Activated T-helper 2 cell treated with anti-CD3 and anti-CD28 coated beads, Interferon-gamma antibody, Interleukin-2, Interleukin-4, amounts not matched to agents 10 μg/mL and 5 μg/mL and 100 μg/mL, durations not matched to agents 14 hours and 24 hours and 36 hours (primary cell): ENCODE measurements at places on chromosomes 16 and 17. TPM values are rescaled to one million over a fixed set of nuclear protein-coding genes. Genes with fewer than 3 reads are reported as not detected.
A peak's percentile ranks its signal among the peaks of the same experiment; 100 is the strongest.

GRCh38 chr17:2181206-2181896 is 122.2 kb downstream of the SMG6 start:
- DNase-seq, result no peak
- peaks cover 52% of the 10 kb centered on the region for H3K36me3 ChIP-seq
- peaks cover 23% of the 10 kb centered on the region for H3K4me1 ChIP-seq
- H3K27ac ChIP-seq, result no peak overlapping the region
- H3K4me3 ChIP-seq, result no peak overlapping the region
- H3K27me3 ChIP-seq, result no peaks in the 10 kb centered on the region

The STH gene
- not detected in 2 replicates for total RNA-seq

The CBLN1 gene
- not detected in 2 replicates for total RNA-seq

The HEATR9 gene
- total RNA-seq, result 0.14 and 0.16 TPM in 2 replicates

- no peak overlapping the region for H3K27ac ChIP-seq
- no peak overlapping the region for H3K4me3 ChIP-seq
- H3K4me1 ChIP-seq, result peaks cover 5% of the 10 kb centered on the region
- DNase-seq, result no peak
- H3K36me3 ChIP-seq, result no peaks in the 10 kb centered on the region
These were observed 140.9 kb downstream of the CCT6B start for GRCh38 chr17:34820248-34820801.

- no peaks in the 10 kb centered on the region for H3K36me3 ChIP-seq
- no peak overlapping the region for H3K4me3 ChIP-seq
- DNase-seq, result no peak
- H3K4me1 ChIP-seq, result no peaks in the 10 kb centered on the region
These were observed 82.0 kb downstream of the MRM1 start for GRCh38 chr17:36683387-36683786.

The SDR42E1 gene
- 3.9 and 4.2 TPM in 2 replicates for total RNA-seq

The CCL17 gene
- total RNA-seq, result 0.37 and 1.3 TPM in 2 replicates

GRCh38 chr16:20484726-20485125 is 33.4 kb downstream of the ACSM2A start:
- H3K27ac ChIP-seq, result no peak overlapping the region
- DNase-seq, result no peak
- H3K36me3 ChIP-seq, result no peaks in the 10 kb centered on the region

DNA sequence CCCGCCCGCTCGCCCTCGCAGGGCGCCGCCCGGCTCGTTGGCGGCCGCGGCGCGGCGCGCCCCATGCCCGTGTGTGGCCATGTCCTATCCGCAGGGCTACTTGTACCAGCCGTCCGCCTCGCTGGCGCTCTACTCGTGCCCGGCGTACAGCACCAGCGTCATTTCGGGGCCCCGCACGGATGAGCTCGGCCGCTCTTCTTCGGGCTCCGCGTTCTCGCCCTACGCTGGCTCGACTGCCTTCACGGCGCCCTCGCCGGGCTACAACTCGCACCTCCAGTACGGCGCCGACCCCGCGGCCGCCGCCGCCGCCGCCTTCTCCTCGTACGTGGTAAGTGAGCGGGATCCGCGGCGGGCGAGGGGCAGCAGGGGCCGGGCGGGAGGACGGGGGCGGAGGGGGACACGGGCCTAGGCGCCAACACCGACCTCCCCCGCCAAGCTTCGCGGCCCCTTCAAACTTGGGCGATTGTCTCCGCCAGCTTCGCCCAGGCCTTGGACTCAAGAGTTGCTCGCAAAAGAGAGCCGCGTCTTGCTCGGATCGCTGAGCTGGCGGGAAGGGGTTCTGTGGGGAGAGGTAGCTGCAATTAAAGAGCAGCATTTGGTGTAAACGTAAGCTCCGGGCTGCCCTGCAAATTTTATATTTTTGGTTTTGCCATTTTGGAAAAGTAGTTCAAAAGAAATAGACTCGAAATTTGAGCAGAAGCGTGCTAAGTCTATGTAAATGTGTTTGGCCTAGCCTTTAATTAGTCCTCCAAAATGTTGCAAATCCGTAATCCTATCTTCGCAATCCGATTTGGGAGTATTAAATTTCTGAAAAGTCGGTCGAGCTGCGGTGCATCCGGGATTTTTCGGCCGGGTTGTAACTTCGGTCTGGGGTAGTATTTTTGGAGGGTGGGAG is 702 bp downstream of the IRX5 start:
- DNase-seq, result peak; percentile 19
- H3K27ac ChIP-seq, result peak overlapping the region; percentile 61
- H3K4me3 ChIP-seq, result peak overlapping the region; percentile 51
- H3K27me3 ChIP-seq, result peaks cover 73% of the 10 kb centered on the region

The TMEM220 gene
- 0.21 and 0.90 TPM in 2 replicates for total RNA-seq

- H3K27me3 ChIP-seq, result peaks cover 48% of the 10 kb centered on the region
- no peak overlapping the region for H3K27ac ChIP-seq
- no peak overlapping the region for H3K4me3 ChIP-seq
- H3K4me1 ChIP-seq, result no peaks in the 10 kb centered on the region
- H3K36me3 ChIP-seq, result no peaks in the 10 kb centered on the region
These were observed 2.5 kb upstream of the RAB11FIP4 start for GRCh38 chr17:31388770-31389656.
